ENCODE measurements at places on chromosomes 1 and 21. TPM values are rescaled to one million over a fixed set of nuclear protein-coding genes. Genes with fewer than 3 reads are reported as not detected.

DNA sequence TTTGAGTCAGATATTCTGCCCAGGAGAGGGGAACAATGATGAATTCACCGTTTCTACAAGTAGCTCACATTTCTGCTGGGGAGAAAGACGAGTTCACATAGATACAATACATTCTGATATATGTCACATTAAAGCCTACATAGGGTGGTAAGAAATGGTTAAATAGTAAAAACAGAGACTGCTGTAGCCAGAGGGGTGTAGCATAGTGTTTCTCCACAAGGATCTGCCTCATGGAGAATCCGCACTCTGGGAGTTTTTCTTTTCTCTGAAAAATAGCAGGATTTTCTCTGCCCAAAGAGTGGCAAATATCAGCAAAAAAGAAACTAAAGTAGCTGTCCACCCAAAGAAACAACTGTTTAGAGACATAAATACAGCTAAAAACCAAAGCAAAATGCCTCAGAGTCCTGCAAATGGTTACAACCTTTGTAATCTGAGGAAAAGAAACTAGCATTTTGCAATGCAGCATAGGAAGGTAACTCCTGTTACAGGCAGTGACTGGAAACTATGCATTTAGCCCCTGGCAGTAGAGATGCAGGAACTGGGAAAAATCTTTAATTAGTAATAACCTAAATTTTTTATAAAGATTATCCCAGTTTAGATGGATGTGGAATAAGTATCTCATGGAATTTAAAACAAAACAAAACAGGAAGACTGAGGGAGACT lies 1126.7 kb upstream of the ADGRL2 start:
- H3K27ac ChIP-seq: no peak overlapping the region
- no peaks in the 10 kb centered on the region for H3K36me3 ChIP-seq
- no peak for DNase-seq
- H3K4me3 ChIP-seq: no peak overlapping the region
- H3K27me3 ChIP-seq: no peaks in the 10 kb centered on the region

DNA sequence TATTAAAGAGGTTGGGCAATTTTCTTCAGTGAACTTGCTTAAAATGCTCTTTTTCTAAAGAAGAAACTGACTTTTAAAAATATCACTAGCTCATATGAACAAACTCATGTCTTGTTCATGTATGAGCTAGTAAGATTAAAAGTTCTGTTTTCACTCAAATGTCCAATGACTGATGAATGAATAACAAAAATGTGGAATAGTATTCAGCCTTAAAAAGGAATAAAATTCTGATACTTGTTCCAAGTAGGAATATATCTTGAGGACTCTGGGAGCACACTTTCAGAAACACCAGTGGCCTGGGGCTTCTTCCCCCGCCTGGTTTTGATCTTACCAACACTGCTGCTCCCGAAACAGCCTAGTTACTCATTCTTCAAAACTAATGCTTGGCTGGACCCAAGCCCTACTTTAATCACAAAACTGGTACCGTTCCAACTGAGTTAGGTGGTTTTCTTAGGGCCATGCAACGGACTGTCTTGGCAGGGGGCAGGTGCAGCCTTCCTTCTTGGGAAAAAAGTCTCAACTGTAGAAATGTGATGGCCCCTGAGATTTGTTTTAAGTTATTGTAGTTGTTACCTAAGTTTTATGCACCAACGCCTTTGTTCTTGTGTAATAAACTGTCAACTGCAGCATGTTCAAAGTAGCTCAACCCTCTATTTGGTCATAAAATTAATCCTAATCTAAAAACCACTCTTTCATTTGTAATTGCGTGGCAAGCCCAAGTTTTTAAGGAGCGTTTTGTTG lies 116.0 kb downstream of the ETS2 start:
- H3K4me3 ChIP-seq: no peak overlapping the region
- H3K27me3 ChIP-seq: no peaks in the 10 kb centered on the region
- no peaks in the 10 kb centered on the region for H3K36me3 ChIP-seq
- no peaks in the 10 kb centered on the region for H3K4me1 ChIP-seq
- no peak for DNase-seq

DNA sequence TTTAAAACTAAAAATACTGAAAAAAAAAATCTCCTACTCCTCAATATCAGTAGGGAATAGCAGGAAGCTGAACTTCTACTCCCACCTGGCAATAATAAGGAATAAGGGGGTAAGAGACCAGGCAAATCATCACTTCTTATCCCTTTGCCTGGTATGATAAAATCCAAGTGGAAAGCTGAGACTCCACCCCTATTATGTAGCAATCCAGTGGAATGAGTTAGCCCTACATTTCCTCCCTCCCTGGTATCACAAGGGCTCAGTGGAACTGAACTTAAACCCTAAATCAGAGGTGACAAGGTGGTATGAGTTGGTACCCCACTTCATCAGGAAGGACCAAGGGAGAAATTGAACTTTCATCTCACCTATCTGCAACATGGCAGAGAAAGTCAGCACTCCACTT lies 25.7 kb downstream of the TRIM33 start:
- H3K4me3 ChIP-seq: no peak overlapping the region

DNA sequence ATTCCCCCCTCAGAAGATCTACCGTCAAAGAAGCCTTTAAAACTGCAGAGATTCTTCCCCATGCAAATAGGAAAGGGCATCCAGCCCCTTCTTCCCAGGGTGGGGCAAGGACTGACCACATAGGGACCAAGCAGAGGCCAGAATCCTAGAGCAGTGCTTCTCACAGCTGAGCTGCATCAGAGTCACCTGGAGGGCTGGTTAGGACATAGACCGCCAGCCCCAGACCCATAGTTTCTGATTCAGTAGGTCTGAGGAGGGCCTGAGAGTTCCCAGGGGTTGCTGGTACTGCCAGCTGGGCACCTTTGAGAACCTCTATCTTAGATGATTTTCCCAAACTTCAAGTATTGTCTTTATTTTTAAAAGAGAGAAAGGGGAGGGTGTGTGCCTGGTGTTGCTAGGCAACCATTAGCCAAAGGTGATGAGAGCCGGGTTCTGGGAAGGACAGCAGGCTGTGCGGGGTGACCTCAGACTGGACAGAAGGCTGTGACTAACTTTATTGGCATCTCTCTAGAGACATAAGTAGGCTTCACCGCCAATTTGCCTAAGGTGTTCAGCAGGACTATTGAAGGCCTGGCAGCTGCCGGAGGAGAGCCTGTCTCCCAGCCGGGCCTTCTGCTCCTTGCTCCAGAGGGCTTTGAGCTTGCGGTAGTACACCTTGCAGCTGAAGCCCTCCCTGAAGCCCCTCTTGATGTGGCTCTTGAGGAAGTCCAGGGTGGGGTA lies 3.0 kb downstream of the SPATA46 start:
- no peak overlapping the region for H3K27ac ChIP-seq
- H3K27me3 ChIP-seq: no peaks in the 10 kb centered on the region
- DNase-seq: no peak

GRCh38 chr1:9573723-9574122 lies 15.0 kb upstream of the TMEM201 start:
- no peak overlapping the region for H3K4me3 ChIP-seq
- H3K4me1 ChIP-seq: no peaks in the 10 kb centered on the region
- peaks cover 6% of the 10 kb centered on the region for H3K36me3 ChIP-seq
- no peak for DNase-seq

DNA sequence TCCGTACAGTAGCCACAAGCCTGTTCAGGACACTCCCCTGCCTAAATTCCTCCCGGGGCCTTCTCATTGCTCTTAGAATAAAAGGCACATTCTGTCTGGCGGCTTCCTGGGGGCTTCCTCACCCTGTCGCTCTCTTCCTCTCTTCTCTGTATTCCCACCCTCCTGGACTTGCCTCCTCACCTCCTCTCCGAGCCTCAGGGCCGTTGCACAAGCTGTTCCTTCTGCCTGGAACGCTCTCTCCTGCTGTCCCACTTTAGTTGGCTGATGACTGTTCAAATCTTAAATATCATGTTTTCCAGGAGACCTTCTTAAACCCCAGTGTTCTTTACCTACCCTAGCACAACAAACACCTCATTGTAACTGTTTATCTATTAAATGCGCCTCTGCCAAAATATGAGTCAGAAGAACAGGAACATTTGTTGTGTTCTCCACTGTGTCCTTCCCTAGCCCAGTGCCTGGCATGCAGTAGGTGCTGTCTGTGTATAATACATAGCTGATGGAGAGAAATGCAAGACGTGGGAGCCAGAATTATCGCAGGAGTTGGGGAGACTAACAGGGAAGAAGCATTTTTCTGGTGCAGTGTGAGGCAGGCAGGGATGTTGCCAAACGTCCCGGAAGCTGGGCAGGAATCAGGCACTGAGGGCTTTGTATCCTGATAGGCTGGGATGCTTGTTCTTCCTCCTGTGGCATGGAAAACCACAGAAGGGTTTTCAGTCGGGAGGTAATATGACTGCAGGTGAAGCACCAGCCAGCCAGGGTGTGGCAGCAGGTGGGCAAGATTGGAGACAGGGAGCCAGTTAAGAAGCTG lies 24.1 kb upstream of the THRAP3 start:
- no peaks in the 10 kb centered on the region for H3K4me1 ChIP-seq
- no peak overlapping the region for H3K4me3 ChIP-seq
- no peaks in the 10 kb centered on the region for H3K27me3 ChIP-seq
- DNase-seq: no peak
- H3K36me3 ChIP-seq: no peaks in the 10 kb centered on the region

DNA sequence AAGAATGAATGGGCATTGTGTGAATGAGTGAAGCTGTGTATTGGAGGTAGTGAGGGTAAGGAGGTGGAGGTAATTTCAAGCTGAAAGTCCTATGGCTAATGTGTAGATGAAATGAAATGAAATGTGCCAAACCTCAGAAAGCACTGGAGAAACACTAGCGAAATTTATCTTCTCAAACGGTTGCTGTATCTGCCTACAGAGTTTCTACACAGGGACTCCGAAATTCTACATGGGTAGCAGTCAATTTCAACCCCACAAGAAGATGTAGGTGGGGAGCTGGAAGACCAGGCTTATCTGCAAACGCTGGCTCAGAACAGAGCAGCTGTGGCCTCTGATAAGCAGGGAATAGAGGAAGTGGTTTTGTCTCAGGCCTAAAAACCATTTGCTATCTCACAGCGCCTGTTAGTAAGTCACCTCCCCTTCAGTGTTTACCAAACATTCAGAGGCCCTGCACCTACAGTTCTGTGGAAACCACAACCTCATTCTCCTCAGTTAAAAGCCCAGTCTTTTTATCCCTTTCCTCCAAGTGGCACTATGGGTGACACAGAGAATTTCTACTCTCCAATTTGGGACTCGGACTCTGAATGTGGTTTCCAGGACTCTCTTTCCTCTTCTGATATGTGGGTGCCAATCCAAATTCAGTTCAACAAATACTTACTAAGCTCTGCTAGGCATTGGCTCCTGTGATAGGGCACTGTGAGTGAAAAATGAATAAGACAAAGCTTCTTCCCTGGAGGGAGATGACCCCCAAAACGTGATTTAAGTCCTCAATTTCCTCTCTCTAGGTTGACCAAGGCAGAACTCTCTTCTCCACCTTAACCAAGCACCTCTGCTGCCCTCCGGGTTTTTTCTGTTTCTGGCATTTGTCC lies 17.2 kb upstream of the SLAMF6 start:
- H3K27ac ChIP-seq: no peak overlapping the region
- no peaks in the 10 kb centered on the region for H3K36me3 ChIP-seq
- no peaks in the 10 kb centered on the region for H3K27me3 ChIP-seq
- no peak overlapping the region for H3K4me3 ChIP-seq
- H3K4me1 ChIP-seq: peaks cover 3% of the 10 kb centered on the region

DNA sequence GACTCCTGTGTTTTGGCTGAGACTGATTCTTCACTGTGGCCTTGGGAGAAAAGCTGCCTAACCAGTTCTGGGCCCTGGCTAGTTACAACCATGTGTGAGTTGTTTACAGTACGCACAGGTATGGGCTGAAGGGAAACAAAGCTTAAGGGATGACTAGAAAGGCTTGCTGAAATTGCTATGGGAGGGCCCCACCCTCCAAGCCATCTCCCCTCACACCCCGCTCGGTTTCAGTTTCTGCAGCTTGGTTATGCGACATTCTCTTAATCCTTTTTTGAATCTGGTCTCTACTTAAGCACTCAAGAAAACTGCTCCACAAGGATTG lies 43.1 kb downstream of the PBX1 start:
- peaks cover 21% of the 10 kb centered on the region for H3K4me1 ChIP-seq
- H3K27ac ChIP-seq: peak overlapping the region; percentile 52
- no peaks in the 10 kb centered on the region for H3K36me3 ChIP-seq
- DNase-seq: peak; percentile 88
- H3K27me3 ChIP-seq: no peaks in the 10 kb centered on the region

DNA sequence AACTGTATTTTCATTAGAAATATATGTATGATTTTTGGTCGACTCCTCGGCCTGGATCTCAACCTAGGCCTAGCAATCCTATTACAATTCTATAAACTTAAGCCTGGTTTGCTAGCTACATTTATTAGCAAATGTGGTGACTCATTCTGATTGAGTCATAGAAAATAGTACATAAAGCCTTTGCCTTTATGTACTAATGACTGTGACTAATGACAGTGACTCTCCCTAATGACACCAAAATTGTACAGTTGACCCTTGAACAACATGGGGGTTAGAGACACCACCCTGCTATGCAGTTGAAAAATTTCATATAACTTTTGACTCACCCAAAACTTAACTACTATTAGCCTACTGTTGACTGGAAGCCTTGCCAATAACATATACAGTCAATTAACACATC lies 78.9 kb downstream of the CLEC20A start:
- no peak for DNase-seq
- no peaks in the 10 kb centered on the region for H3K36me3 ChIP-seq
- no peak overlapping the region for H3K4me3 ChIP-seq
- H3K27ac ChIP-seq: no peak overlapping the region
- no peaks in the 10 kb centered on the region for H3K27me3 ChIP-seq

- H3K4me1 ChIP-seq: no peaks in the 10 kb centered on the region
- H3K4me3 ChIP-seq: no peak overlapping the region
- DNase-seq: no peak
- peaks cover 4% of the 10 kb centered on the region for H3K36me3 ChIP-seq
Observed at GRCh38 chr1:56696663-56697062, 51.5 kb downstream of the PRKAA2 start.

Gene FCGR1A
- total RNA-seq: 18.0 TPM

Gene C1orf53
- 8.4 TPM for total RNA-seq

Gene LCE1C
- total RNA-seq: not detected

Gene AGMAT
- 6.2 TPM for total RNA-seq

Gene NUP210L
- total RNA-seq: 0.06 TPM

All from kidney (tissue), 22 donors.